ENCODE measurements at places on chromosomes 6 and 20.
A peak's percentile ranks its signal among the peaks of the same experiment; 100 is the strongest.

DNA sequence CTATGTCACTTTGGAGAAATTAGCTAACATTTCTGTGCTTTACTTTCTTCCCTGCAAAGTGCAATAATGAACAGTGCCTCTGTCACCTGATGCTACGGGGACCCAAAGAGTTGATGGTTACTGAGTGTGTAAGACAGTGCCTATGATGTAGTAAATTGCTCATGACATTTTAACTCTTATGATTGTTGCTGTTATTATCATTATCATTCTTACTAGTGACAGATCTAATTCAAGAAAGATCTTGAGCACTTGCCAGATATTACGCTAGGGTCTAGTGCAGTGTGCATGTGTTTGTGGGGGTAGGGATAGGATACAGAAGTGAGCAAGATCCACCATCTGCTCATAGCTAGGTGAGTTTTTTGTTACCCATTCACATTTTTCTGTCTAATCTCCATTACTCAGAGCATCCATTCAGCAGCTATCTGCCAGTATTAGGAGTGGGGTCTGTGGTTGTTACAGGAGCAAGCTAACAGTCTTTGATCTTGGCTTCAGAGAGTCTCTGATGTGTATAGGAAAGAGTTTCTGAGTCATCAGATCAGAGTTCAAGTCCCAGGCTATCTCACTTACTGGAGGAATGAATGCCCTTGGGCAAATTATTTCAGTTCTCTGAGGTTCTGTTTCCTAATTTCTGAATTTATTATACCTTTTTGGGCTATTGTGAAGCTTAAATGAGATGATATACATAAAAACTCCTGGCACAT, 33.1 kb upstream of the DAAM2 start:
- no peak for DNase-seq

DNA sequence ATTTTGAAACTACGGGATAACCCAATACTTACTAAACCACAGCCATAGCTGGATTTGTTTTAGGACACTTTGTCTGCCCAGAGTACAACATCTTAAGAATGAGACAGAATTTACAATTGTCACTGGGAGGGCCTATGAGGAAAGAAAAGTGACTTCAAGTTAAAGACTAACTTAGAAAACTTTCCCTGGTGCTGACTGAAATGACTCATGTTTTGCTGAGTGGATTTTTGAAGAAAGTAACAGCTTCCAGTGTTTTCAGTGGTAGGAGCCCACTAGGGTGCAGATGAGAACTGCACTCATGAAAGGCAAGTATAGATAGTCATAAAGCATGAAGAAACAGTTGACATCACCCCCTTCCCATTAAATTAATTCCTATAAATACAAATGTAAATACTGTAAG, 988.2 kb upstream of the MAP3K7 start:
- DNase-seq: peak; percentile 5

GRCh38 chr6:117531809-117532725, 49.6 kb downstream of the DCBLD1 start:
- peak; percentile 16 for DNase-seq

- DNase-seq: no peak
These were observed 235.4 kb upstream of the SLC35B3 start for GRCh38 chr6:8670792-8671191.

GRCh38 chr6:168216751-168217191, 102.8 kb downstream of the DACT2 start:
- DNase-seq: no peak

DNA sequence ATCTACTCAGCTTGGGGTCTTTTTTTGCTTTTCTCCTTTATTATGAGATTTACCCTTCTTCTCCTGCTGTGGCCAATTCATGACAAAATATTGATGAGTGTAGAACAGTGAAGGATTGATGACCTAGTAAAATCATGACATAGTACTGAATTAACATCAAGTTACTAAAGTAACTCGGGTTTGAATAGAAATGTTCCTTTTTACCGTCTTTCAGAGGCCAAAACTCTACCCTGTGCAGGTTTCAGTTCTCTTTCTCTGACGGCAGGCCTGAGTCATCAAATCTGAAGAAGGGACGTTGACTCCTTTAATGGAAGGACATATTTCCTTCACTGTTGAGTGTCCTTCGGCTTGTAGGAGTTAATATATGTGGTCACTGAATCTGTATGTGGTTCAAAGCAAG, 80.7 kb downstream of the RREB1 start:
- no peak for DNase-seq
